SK-N-DZ (cell line): ENCODE measurements at places on chromosomes 2 and 18.

DNA sequence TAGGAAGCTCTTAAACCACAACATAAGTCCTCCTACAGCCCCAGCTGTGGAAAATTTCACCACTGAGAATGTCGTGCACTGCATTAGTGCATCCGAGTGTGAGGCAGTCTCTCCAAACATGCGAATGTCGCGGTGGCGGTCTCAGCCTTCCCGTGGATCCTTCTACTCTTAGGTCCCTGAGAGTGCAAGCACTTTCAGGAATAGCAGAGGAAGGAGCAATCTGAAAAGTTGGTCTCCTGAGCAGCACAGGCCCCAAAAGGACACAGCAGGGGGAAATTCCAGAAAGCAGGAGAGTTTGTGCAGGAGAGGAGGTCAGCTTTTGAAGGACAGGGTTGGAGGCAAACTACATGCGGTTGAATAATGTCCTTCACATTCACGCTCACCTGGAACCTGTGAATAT lies 440.5 kb upstream of the SMIM21 start:
- DNase-seq = no peak

GRCh38 chr2:207812058-207812725 lies 42.5 kb upstream of the FZD5 start:
- DNase-seq = no peak

DNA sequence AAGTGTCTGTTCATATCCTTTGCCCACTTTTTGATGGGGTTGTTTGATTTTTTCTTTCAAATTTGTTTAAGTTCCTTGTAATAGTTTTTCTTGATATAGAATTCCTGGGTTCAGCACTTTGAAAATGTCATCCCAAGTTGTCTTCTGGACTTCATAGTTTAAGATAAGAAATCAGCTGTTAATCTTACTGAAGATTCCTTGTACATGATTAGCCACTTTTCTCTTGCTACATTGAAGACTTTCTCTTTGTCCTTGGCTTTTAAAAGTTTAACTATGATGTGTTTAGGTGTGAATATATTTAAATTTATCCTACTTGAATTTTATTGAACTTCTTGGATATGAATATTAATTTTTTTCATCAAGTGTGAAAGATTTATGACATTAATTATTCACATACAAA lies 387.2 kb upstream of the CWC22 start:
- DNase-seq = no peak

- DNase-seq = no peak
These were observed 13.1 kb downstream of the TYMS start for GRCh38 chr18:670522-670921.

GRCh38 chr2:230694241-230694640 lies 18.4 kb upstream of the CAB39 start:
- DNase-seq = no peak

- no peak for DNase-seq
These were observed 69.9 kb upstream of the DTNB start for GRCh38 chr2:25743132-25743830.

GRCh38 chr2:196987298-196987648 lies 60.8 kb upstream of the PGAP1 start:
- no peak for DNase-seq

- no peak for DNase-seq
These were observed 269.4 kb upstream of the CHAC2 start for GRCh38 chr2:53498210-53498609.

GRCh38 chr2:211986313-211986712 lies 552.3 kb downstream of the ERBB4 start:
- no peak for DNase-seq
